GM23338 (cell line): ENCODE measurements at places on chromosomes 16 and 17. TPM values are rescaled to one million over a fixed set of nuclear protein-coding genes. Genes with fewer than 3 reads are reported as not detected.

DNA sequence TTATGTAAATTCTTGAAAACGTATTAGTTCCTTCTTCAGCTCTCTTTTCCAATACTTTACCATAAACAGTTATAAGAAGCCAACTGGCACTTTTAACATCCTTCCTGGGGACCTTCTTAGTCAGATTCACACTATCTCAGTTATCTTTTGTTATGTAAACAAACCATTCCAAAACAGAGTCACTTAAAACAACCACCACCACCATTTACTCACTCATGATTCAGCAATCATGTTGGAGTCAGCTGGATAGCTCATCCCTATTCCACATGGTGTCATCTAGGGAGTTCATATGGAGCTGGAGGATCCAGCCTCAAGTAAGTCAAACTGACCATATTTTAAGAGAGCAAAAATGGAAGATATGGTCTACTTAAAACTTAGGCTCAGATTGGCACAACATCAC, 240.3 kb upstream of the IRX3 start:
- peaks cover 12% of the 10 kb centered on the region for H3K4me1 ChIP-seq
- H3K27me3 ChIP-seq = no peaks in the 10 kb centered on the region
- H3K4me3 ChIP-seq = no peak overlapping the region
- H3K36me3 ChIP-seq = no peaks in the 10 kb centered on the region; the same call in 1 of the 2 replicates
- H3K27ac ChIP-seq = no peak overlapping the region

GRCh38 chr17:50056961-50057330, 1.0 kb downstream of the ITGA3 start:
- H3K27ac ChIP-seq = no peak overlapping the region
- peak; percentile 49 for DNase-seq
- peak overlapping the region; percentile 58 for H3K4me3 ChIP-seq
- H3K27me3 ChIP-seq = peaks cover 19% of the 10 kb centered on the region
- no peaks in the 10 kb centered on the region for H3K36me3 ChIP-seq

GRCh38 chr17:40453881-40454612, 10.8 kb downstream of the IGFBP4 start:
- peaks cover 11% of the 10 kb centered on the region for H3K4me1 ChIP-seq
- H3K27me3 ChIP-seq = no peaks in the 10 kb centered on the region
- H3K4me3 ChIP-seq = no peak overlapping the region
- peaks cover 7% of the 10 kb centered on the region; the same call in 1 of the 2 replicates for H3K36me3 ChIP-seq
- H3K27ac ChIP-seq = no peak overlapping the region
- no peak for DNase-seq

ELMO3 gene
- total RNA-seq = 16.2 and 18.3 TPM in 2 replicates

- no peak for DNase-seq
- no peaks in the 10 kb centered on the region for H3K36me3 ChIP-seq
- H3K27ac ChIP-seq = no peak overlapping the region
- H3K4me3 ChIP-seq = no peak overlapping the region
- no peaks in the 10 kb centered on the region for H3K27me3 ChIP-seq
These were observed 4.5 kb upstream of the ZC3H7A start for GRCh38 chr16:11801481-11802021.

- peaks cover 1% of the 10 kb centered on the region for H3K36me3 ChIP-seq
- no peak overlapping the region for H3K4me3 ChIP-seq
- H3K27ac ChIP-seq = peak overlapping the region; percentile 71
- peaks cover 51% of the 10 kb centered on the region for H3K4me1 ChIP-seq
These were observed 16.8 kb downstream of the CDR2 start for GRCh38 chr16:22357635-22357971.

FOXJ1 gene
- 8.7 and 12.3 TPM in 2 replicates for total RNA-seq

- H3K27me3 ChIP-seq = no peaks in the 10 kb centered on the region
- H3K36me3 ChIP-seq = peaks cover 13% of the 10 kb centered on the region
- no peak for DNase-seq
- H3K4me3 ChIP-seq = peak overlapping the region; percentile 93
- peaks cover 19% of the 10 kb centered on the region for H3K4me1 ChIP-seq
These were observed 825 bp downstream of the HEATR6 start for GRCh38 chr17:60077672-60078519.

GRCh38 chr17:28407130-28407973, 1.3 kb upstream of the SLC46A1 start:
- peak overlapping the region; percentile 86 for H3K27ac ChIP-seq
- DNase-seq = peak; percentile 68
- H3K4me3 ChIP-seq = peak overlapping the region; percentile 4; the same call in 1 of the 2 replicates
- peaks cover 75% of the 10 kb centered on the region for H3K4me1 ChIP-seq

GRCh38 chr17:29583324-29584248, 5.9 kb downstream of the GIT1 start:
- H3K27me3 ChIP-seq = no peaks in the 10 kb centered on the region
- no peak overlapping the region for H3K27ac ChIP-seq
- no peak overlapping the region for H3K4me3 ChIP-seq
- no peak for DNase-seq
- H3K4me1 ChIP-seq = peaks cover 32% of the 10 kb centered on the region

DNA sequence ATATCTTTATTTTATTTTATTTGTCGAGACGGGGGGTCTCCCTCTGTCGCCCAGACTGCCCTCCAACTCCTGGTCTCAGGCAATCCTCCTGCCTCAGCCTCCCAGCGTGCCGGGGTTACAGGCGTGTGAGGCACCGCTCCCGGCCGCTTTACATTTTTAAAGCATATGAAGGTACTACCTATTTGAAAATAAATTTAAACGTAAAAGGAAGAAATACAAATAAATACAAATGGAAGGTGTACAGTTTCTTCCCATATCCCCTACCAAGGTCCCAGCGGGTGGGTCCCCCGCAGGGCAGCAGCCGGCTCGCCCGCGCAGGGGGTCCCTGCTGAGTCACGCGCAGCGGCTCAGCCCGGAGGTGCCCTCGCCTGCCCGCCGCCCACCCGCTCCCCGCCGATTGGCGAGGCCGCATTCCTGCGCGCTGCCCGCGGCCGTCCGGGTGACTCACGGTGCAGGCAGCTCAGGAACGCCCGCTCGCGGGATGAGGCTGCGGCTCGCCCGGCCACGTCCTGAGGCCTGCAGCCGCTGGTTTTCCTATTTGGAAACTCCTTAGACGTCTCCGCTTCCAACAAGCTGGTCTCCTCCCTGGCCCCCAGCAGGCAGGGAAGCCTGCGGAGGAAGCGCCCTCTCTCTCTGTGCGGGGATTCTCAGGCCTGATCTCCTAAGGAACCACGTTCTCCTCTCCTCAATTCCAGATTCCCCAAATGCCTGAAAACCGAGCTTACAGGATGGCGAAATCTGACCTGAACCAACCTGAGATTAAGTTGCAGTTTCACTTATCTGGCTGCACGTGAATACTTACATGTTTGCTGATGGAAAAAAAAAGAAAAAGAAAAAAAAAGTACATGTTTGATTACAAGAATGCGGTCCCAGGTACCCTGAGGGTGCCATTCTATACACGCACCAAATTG, 54.8 kb upstream of the MAP3K14 start:
- no peaks in the 10 kb centered on the region for H3K27me3 ChIP-seq
- peaks cover 41% of the 10 kb centered on the region for H3K4me1 ChIP-seq
- no peaks in the 10 kb centered on the region for H3K36me3 ChIP-seq
- peak; percentile 95 for DNase-seq
- peak overlapping the region; percentile 32 for H3K4me3 ChIP-seq

- no peak overlapping the region for H3K4me3 ChIP-seq
- DNase-seq = no peak
- no peak overlapping the region for H3K27ac ChIP-seq
- no peaks in the 10 kb centered on the region for H3K36me3 ChIP-seq
- no peaks in the 10 kb centered on the region for H3K27me3 ChIP-seq
These were observed 1327.5 kb upstream of the CDH8 start for GRCh38 chr16:63363738-63364137.

DNA sequence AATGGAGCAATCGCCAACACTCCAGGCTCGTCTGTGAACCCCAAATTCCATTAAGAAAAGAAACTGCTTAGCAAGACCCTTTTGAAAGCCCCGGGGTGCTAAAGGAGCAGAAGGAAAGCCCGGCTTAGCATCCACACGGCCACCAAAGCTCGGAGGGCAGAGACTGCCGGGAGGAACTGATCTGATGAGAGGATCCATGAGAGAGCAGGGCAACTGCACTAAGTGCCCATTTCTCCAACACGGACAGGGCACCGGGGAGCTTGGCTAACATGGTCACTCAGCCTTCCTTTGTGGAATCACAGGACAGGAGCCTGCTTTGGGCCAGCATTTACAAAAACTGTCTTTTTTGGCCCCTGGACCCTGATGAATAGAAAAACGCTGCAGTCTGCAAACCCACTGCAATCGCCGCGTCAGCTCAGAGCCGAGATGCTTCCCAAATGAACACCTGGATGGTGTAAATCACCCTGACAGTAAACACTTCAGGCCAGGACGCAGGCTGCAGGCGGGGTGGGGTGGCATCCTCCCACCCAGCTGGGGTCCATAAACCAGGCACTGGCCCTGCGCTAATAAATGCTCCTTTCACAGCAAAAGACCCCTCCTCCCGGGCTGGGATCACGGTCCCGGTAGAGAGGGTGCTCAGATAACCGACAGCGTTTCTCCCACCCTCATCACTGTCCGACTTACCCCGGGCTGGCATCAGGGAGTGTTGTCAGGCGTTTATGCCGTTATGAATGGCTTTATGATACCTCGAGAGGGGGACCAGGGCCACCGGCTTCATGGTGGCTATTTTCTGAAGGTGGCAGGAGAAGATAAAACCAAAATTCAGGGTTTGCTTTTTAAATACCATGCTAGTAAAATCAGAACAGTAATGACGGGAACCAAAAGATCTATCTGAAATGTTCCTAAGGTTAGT, 299.5 kb downstream of the IRF8 start:
- H3K27ac ChIP-seq = no peak overlapping the region
- H3K36me3 ChIP-seq = no peaks in the 10 kb centered on the region
- H3K27me3 ChIP-seq = no peaks in the 10 kb centered on the region
- H3K4me3 ChIP-seq = no peak overlapping the region
- DNase-seq = no peak
- peaks cover 36% of the 10 kb centered on the region for H3K4me1 ChIP-seq

GRCh38 chr16:8752706-8753105, 44.7 kb downstream of the TMEM186 start:
- H3K4me3 ChIP-seq = no peak overlapping the region
- no peaks in the 10 kb centered on the region for H3K27me3 ChIP-seq
- DNase-seq = no peak
- no peaks in the 10 kb centered on the region for H3K36me3 ChIP-seq
- no peak overlapping the region for H3K27ac ChIP-seq

DNA sequence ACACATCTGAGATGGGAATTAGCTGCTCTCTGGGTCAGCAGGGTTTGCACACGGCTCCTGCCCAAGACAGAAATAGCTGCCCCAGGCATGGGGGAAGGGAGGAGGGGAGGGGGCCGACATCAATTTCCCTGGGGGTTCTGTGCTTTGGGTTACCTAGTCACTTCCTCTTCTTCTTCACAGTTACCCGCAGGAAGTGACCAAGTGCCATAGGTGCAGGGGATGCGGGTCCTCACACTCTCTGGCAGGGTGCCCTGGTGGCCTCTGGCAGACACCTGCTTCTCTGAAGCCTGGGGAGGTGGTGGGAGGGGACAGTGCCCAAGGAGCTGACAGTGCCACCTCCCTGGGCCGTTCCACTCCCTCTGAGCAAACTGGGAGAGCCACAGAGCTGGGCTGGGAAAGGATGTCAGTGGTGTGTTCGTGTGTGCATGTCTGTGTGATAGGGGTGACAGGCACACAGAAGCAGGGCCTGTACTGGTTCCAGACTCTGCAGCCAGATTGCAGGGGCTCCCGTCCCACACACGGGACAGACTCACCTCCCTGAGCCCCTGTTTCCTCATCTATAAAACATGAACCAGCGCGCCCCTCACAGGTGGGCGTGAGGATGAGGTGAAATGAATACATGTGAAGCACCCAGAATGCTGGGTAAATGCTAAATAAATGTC, 18.2 kb downstream of the SCN4A start:
- DNase-seq = no peak
- no peak overlapping the region for H3K27ac ChIP-seq
- H3K4me3 ChIP-seq = no peak overlapping the region
- H3K36me3 ChIP-seq = no peaks in the 10 kb centered on the region
- no peaks in the 10 kb centered on the region for H3K27me3 ChIP-seq
- H3K4me1 ChIP-seq = no peaks in the 10 kb centered on the region

CHTF18 gene
- total RNA-seq = 108 and 129 TPM in 2 replicates

GRCh38 chr17:8420041-8420934, 15.4 kb upstream of the NDEL1 start:
- H3K27ac ChIP-seq = no peak overlapping the region
- no peaks in the 10 kb centered on the region for H3K4me1 ChIP-seq
- H3K27me3 ChIP-seq = no peaks in the 10 kb centered on the region
- no peaks in the 10 kb centered on the region for H3K36me3 ChIP-seq

AXIN1 gene
- total RNA-seq = 50.6 and 54.5 TPM in 2 replicates

MYH8 gene
- not detected in 2 replicates for total RNA-seq

NME2 gene
- 636 and 667 TPM in 2 replicates for total RNA-seq

DNA sequence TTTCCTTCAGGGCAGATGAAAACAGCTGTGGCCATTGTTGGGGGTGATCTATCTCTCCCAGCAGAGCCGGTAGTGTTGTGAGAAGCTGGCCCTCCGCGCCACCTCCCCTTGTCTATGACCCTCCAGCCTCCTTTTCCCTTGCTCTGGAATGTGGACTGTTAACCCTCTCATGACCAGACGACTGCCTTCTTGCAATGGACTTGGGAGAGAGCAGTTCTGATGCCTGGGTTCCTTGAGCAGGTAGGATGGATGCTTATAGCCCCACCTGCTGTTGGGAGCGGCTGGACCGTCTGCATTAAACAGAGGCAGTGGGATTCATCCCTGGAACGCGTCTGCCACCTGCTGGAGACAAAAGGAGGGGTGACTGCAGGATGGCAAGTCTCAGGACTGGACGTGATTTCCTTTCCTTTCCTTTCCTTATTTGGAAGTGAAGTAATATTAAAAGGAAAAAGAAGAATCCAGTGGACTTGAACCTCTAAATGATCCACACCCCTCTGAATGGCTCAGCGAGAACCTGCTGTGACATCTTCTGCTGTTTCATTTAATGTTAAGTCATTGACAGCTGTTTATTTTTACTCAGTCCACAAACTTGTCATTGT, 1.8 kb upstream of the SOST start:
- H3K4me1 ChIP-seq = peaks cover 18% of the 10 kb centered on the region
- H3K36me3 ChIP-seq = no peaks in the 10 kb centered on the region
- H3K27ac ChIP-seq = no peak overlapping the region
- DNase-seq = peak; percentile 97

GRCh38 chr17:7174603-7175326, 4.4 kb downstream of the ASGR1 start:
- H3K36me3 ChIP-seq = no peaks in the 10 kb centered on the region
- DNase-seq = no peak
- H3K4me3 ChIP-seq = peak overlapping the region; percentile 65
- H3K4me1 ChIP-seq = peaks cover 4% of the 10 kb centered on the region; the same call in 1 of the 2 replicates
- no peak overlapping the region for H3K27ac ChIP-seq
- H3K27me3 ChIP-seq = peaks cover 60% of the 10 kb centered on the region

DNA sequence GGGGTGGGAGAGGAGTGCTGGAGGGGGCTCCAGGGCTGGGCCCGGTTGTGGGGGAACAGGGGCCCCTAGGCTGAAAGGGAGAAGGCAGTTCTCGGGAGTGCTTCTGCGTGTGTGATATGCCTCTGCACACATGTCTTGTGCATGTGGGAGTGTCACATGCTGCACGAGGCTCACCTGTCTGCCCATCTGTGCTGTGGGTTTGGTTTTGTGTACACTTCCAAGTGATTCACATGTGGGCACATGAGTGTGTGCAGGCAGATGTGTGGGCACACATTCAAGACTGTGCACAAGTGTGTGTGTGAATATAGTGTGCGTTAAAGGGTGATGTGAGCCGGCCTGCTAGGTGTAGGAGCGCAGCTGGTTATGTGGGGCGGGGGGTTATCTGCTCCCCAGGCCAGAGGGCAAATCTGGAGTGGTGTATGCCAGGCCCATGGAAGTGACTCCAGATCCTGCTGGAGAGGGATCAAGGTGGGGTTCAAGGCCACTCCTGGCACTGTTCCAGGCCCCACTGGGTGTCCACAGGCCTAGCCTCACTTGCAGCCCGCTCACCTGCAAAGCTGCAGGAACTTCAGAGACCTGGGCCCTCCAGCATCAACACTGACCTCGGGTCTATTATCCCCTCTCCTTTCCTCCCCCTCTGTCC, 3.8 kb upstream of the BAHCC1 start:
- no peak overlapping the region for H3K27ac ChIP-seq
- H3K36me3 ChIP-seq = no peaks in the 10 kb centered on the region
- 0 out of 2 replicates have a peak overlapping the region, but pooled peaks have one; percentile 50 for H3K4me3 ChIP-seq
- no peak for DNase-seq
- peaks cover 88% of the 10 kb centered on the region for H3K27me3 ChIP-seq
